ENCODE measurements at places on chromosomes 4 and X. TPM values are rescaled to one million over a fixed set of nuclear protein-coding genes. Genes with fewer than 3 reads are reported as not detected.

The ALG13 gene
- total RNA-seq, result 56.7 TPM

The NONO gene
- total RNA-seq, result 1,032 TPM

The SLC7A11 gene
- total RNA-seq, result 18.7 TPM

DNA sequence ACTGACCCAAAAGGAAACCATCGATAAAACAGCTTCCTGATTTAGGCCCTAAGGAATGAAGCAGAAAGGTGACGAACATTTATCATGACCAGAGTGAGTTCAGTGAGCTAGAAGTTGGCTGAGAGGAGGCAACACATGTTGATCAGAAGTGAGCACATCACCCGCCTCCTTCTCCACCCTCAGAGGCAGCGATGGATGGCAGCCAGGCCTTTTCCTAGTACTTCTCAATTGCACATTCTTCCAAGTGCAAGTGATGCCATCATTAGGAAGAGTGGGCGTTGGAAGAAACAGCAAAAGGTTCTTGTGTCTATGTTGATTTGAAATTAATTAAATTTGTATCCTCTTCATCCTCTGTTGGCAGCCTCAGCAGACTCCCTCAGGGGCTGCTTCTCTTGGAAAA is 51.7 kb downstream of the TMEM154 start:
- no peaks in the 10 kb centered on the region for H3K36me3 ChIP-seq
- no peaks in the 10 kb centered on the region for H3K27me3 ChIP-seq
- H3K27ac ChIP-seq, result no peak overlapping the region
- H3K4me1 ChIP-seq, result peaks cover 6% of the 10 kb centered on the region
- DNase-seq, result no peak
- H3K4me3 ChIP-seq, result no peak overlapping the region

DNA sequence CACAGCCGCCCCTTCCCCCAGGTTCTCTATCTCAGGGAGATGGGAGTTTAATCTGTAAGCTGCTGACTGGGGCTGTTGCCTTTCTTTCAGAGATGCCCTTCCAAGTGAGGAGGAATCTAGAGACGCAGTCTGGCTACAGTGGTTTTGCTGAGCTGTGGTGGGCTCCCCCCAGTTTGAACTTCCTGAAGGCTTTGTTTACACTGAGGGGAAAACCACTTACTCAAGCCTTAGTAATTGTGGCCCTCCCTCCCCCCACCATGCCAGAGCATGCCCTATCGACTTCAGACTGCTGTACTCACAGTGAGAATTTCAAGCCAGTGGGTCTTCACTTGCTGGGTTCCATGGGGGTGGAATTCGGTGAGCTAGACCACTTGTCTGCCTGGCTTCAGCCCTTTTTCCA is 131.3 kb downstream of the FAAH2 start:
- H3K4me1 ChIP-seq, result no peaks in the 10 kb centered on the region
- no peak overlapping the region for H3K27ac ChIP-seq
- DNase-seq, result no peak
- H3K4me3 ChIP-seq, result no peak overlapping the region
- H3K36me3 ChIP-seq, result peaks cover 5% of the 10 kb centered on the region
- no peaks in the 10 kb centered on the region for H3K27me3 ChIP-seq

DNA sequence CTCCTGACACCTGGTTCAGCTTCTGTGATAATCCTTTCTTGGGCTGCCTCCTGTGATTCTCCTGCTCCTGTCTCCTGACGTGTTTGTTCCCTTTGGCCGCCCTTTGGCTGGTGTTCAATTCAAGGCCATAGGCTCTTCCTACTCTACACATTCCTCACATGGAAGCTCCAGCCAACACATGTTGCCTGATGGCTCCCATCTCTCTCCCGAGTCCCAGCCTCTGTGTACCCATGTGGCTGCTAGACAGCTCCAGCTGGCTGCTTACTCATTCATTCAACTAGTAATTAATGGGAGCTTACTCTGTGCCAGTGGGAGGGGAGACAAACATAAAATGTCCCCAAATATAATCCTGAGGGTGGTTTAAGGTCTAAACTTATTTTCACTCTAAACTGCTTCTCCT is 9.2 kb upstream of the MED28 start:
- H3K27ac ChIP-seq, result no peak overlapping the region
- no peaks in the 10 kb centered on the region for H3K4me1 ChIP-seq

- peak; percentile 61 for DNase-seq
- H3K27me3 ChIP-seq, result no peaks in the 10 kb centered on the region
- no peak overlapping the region for H3K4me3 ChIP-seq
- H3K36me3 ChIP-seq, result peaks cover 15% of the 10 kb centered on the region
- H3K4me1 ChIP-seq, result no peaks in the 10 kb centered on the region
Measured at GRCh38 chr4:186037692-186038658, 31.0 kb upstream of the TLR3 start.
